ENCODE measurements at places on chromosomes 7 and 10.

- DNase-seq, result no peak
These were observed 39.1 kb upstream of the RAB18 start for GRCh38 chr10:27464993-27465392.

DNA sequence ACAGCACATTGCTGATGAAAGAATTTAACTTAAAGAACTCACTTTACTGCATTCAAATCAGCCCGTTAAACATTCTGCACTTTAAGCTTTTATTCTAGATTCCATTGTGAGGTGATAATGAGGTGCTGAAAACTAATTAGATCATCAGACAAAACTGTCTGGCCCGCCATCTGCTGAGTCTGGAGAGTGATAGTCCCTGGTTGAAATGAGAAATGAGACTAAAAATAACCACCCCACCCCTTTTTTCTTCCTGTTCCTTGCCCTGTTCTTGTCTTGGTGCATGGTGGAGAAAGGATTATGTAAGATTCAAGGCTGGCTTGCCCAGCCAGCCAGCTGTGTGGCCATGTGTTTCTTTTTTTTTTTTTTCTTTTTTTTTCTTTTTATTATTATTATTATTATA lies 277.0 kb upstream of the COBL start:
- DNase-seq, result no peak

DNA sequence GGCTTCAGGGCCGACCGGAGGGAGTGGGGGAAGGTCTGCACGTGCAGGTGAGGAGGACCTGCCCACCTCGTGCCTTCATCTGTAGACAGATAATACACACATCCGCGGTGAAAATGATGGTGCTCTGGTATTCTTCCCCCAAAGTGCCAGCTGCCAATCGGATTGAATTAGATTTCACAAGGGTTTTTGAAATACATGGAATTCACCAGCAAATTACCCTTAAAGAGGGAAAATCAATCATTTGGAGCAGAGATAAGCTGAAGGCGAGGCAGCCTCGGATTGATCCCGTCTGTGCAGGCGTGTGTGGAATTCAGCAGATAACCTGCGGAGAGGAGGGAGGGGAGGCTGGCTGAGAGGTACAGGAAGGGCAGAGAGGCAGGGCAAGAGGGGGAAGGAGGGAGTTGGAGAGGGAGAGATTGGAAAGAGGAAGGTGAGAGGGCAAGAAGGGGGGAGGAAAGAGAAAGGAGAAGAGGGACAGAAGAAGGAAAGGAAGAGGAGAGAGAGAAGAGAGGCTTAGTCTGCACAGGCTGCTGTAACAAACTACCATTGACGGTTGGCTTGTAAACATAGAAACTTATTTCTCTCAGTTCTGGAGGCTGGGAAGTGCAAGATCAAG lies 84.2 kb downstream of the C10orf105 start:
- DNase-seq, result no peak

DNA sequence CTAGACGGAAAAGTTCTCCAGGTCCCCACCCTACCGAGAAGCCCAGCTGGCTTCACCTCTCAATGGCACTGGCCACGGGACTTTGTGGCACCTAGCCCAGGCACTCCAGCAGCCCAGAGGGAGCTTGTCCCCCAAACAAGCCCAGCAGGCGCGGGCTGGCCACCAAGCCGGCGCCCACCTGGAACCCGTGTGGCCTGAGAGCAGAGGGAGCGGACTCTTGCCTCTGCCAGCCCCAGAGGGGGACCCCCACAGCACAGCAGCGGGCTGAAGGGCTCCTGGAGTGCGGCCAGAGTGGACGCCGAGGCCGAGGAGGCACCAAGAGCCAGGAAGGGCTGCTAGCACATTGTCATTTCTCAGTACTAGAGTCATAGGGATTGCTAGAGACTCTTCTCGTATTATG lies 671.4 kb downstream of the CNTNAP2 start:
- DNase-seq, result no peak

- DNase-seq, result no peak
These were observed 55.6 kb upstream of the SKAP2 start for GRCh38 chr7:26919906-26920493.

Data from central memory CD8-positive, alpha-beta T cell (primary cell).